ENCODE measurements at places on chromosomes 6 and 20.

- no peak for DNase-seq
Measured at GRCh38 chr6:25504661-25505060, 147.4 kb upstream of the SCGN start.

DNA sequence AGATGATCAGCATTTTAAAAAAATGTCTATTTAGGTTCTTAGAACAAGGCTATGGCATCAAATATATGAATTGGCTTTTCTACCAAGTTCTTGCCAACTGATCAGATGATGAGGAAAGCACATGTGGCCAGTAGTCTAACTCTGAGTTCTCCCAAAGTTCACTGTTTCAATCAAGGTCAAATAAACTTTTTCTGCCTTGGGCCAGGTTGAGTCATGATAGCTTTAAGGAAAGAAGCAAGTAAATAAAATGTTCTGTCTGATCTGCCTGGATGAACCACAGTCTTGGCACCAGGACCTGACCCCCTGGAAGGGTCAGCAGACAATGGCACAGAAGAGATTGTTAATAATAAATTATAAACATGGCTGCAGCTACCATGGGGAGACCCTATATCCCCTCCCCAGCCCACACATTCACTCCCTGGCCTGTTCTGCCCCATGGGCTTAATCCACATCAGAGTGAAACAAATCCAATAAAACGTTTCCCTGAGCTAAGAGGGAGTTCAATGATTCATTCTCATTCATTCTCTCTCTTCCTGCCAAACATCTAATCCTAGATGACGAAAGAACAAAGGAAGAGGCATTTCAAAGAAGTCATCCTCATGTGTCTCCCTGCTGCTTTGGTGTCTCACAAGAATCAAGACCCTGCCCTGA is 661.6 kb downstream of the DHX35 start:
- no peak for DNase-seq

- no peak for DNase-seq
Measured at GRCh38 chr6:27902335-27903314, 9.6 kb downstream of the OR2B2 start.

DNA sequence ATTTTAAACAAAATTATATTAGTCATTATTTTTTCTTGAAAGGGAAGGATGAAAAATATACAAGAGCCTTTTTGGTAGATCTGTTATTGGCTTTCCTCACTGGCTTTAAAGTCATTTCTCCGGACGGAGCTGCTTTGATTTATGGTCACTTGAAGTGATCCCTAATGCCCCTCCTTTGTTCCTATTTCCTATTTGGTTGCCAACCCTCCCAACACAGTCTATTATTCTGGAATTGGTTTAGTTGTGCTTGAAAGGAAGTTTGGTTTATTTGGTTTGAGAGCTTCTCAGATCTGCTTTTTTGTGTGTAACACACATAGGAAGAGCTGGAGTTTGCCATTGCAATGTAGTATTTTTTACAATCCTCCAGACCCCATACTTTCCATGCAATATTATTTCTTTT is 347.9 kb downstream of the RFPL4B start:
- no peak for DNase-seq

- DNase-seq: no peak
Measured at GRCh38 chr6:83092756-83093399, 25.4 kb downstream of the DOP1A start.

DNA sequence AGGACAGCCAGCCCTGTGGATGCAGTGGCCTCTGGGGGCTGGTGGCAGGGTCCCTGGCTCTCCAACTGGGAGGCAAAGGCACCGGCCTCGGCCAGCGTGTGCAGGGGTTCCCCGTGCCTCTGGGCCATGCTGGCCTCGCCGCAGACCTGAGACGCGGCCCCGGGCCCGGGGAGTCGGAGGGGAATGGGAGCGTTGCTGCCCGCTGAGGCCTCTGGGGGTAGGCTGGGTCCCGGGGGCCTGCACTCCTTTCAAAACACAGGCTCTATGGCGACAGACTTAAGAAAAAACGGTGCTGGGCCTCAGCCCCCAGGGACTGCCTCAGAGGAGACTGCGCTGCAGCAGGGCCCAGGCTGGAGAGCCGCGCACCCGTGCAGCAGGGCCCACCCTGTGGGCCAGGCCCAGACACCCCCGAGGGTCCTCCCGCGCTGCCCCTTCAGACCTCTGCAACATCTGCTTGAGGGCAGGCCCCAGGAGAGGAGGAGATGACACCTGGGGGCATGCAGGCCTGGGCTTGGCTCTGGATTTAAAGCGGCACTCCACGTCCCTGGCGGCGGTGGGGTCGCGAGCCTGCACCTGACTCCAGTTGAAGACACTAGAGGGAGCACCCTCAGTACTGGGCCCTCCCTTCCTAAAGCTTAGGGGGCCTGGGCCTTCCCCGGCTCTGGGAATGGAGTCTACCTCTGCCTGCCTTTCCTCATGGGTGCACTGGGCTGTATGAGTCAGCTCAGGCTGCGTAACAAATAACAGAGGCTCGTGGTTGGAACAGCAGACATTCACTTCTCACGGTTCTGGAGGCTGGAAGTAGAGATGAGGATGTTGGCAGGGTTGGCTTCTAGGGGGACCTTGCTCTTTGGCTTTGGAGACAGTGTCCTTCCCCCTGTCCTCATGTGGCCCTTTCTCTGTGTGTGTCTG is 117.4 kb upstream of the RPS6KA2 start:
- DNase-seq: no peak

DNA sequence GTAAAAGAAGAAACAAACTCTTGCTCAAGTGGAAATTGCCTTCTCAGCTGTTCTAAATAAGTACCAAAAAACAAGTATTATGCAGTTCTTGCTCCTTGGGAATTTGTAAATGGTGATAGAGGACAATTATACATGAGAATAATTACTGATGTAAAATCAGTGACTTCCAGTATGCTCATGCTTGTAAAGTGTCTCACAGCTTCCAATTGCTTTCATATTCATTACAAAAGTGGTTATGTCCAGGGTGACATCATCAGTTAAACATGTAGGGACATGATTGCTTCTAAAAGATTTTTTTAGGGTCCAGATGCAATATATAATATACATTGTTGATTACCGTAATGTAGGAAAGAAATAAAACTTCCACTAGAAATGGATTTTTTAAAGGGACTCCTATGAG is 122.8 kb upstream of the B3GAT2 start:
- DNase-seq: no peak

- no peak for DNase-seq
Measured at GRCh38 chr6:40933864-40934263, 105.2 kb downstream of the UNC5CL start.

- no peak for DNase-seq
Measured at GRCh38 chr20:1857466-1857865, 37.7 kb upstream of the SIRPA start.

- no peak for DNase-seq
Measured at GRCh38 chr20:12072954-12073264, 155.2 kb downstream of the BTBD3 start.

GRCh38 chr6:92767101-92767500 is 652.3 kb downstream of the EPHA7 start:
- DNase-seq: no peak

- DNase-seq: no peak
Measured at GRCh38 chr6:71510856-71511255, 222.2 kb downstream of the OGFRL1 start.

- DNase-seq: no peak
Measured at GRCh38 chr6:40764726-40765125, 177.6 kb upstream of the LRFN2 start.

- no peak for DNase-seq
Measured at GRCh38 chr6:14704383-14705271, 541.2 kb upstream of the JARID2 start.

DNA sequence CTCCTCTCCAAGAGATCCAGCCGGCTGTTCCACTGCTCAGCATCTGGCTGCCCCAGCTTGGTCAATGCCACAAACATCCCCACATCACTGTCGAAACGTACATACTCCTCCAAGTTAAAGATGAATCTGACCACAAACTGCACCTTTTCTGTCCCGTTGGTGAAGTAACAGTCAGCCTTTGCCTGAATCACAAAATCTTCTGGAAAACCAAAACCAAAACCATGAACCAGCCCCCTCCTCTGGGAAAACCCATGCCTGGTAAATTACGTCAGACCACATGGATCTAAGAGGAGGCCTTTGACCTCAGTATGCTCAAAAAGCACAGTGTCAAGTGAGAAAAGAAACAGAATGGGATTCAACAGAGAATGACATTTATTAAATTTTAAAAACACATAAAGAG is 1.7 kb downstream of the HLA-DOB start:
- DNase-seq: no peak

GRCh38 chr6:5979650-5980420 is 26.9 kb downstream of the NRN1 start:
- DNase-seq: no peak

- no peak for DNase-seq
Measured at GRCh38 chr6:160421854-160422253, 73.7 kb downstream of the SLC22A3 start.

- DNase-seq: no peak
Measured at GRCh38 chr20:62984666-62985443, 21.9 kb downstream of the BHLHE23 start.

DNA sequence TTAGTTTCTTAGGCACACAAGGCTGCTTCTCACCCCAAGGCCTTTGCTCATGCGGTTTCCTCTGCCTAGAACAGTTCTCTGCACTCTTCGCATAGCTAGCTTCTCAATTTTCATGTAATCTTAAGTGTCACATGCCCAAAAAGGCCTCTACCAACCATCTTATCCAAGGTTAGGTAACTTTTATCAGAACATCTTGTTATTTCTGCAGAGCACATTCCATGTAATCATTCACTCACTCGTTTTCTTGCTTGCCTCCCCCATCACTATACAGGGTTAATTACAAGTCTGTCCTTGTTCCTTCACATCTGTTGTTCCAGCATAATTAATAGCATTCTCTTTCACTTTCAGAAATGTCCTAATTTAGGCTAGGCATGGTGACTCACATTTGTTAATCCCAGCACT is 53.8 kb downstream of the NCOA6 start:
- DNase-seq: no peak

- DNase-seq: no peak
Measured at GRCh38 chr6:39430871-39431523, 108.5 kb upstream of the KCNK16 start.

GRCh38 chr6:89270951-89271721 is 44.0 kb downstream of the GABRR2 start:
- no peak for DNase-seq

GRCh38 chr6:151499551-151499950 is 5.7 kb downstream of the CCDC170 start:
- no peak for DNase-seq

DNA sequence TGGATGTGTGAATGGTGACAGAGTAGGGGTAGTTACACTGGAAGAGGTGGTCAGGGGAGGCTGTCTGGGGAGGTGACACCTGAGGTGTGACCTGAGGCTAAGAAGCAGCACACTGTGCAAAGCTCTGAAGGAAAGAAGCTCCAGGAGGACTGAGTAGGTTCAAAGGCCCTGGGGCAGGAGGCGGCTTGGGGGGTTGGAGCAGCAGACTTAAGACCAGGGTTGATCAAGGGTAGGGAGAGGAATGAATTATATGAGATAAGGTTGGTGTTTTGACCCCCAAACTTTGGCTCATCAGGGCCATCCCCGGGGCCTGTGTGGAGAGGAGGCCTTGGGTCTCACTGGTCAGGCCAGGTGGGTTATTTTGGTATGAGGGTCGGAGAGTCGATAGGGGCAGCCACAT is 166.1 kb downstream of the GRM4 start:
- no peak for DNase-seq

DNA sequence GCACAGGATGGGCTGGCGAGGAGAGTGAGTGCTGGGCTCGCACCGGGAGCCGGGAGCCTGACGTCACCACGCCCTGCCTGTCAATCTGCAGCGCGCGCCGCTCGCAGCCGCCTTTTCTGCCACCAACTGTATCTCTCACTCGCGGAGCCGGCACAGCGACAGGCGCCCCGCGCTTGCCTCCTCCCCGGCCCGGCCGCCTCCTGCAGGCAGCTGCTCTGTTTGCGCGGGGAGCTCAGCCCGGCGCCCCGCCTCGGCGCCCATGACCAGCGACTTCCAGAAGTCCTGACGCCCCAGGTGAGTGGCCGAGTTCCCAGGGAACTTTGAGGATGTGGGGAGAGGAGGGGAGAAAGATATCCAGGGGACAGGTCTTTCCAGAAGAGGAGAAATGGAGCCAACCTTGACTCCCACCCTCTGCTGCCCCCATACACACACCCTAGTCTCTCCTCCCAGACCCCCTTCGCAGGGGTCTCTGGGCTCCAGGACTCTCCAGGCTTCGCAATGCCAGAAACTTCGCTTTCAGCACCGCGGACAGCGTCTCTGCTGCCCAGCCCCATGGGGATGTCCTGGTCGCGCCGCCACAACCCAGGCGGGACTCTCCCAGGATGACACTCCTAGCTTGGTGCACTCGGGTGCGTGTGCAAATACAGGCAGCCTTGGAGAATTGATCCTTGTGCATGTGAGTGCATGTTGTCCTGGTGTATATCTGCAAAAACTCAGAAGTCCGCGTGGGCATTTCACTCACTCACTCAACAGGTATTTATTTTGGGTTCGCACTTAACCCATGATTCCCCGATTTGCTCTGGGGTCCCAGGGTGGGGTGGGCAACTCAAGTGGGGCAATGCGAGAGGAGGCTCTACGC is at the start of gene GPR6:
Gene GPR6 (plus strand): TSS at position 138 of the 859 bp plus-strand sequence. CDS start 802 bp downstream, outside the sequence.
- peak; percentile 51 for DNase-seq

DNA sequence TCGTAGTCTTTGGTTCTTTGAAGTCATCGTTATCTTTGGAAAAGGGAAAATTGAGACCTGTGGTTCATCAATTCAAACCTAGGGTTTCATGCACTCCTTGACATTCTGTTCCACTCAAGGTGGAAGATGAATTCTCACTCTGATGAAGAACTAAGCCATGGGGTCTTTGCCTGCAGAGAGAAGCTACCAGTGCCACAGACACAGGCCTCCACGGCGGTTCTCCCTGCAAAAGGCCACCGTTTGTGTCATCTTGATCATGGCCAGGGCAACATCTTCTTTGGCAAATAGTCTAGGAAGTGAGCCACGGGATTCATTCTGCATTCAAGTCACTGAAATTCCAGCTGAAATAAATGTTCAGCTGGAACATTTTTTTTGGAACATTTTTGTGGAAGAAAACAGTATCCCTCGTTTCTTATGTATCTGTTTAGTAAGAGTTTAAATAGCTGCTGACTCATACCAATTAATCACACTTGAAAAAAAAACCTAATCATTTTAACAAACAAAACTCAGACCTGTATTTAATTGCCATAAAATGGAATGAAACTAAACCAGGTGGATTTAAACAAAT is 206.0 kb upstream of the FOXQ1 start:
- no peak for DNase-seq

DNA sequence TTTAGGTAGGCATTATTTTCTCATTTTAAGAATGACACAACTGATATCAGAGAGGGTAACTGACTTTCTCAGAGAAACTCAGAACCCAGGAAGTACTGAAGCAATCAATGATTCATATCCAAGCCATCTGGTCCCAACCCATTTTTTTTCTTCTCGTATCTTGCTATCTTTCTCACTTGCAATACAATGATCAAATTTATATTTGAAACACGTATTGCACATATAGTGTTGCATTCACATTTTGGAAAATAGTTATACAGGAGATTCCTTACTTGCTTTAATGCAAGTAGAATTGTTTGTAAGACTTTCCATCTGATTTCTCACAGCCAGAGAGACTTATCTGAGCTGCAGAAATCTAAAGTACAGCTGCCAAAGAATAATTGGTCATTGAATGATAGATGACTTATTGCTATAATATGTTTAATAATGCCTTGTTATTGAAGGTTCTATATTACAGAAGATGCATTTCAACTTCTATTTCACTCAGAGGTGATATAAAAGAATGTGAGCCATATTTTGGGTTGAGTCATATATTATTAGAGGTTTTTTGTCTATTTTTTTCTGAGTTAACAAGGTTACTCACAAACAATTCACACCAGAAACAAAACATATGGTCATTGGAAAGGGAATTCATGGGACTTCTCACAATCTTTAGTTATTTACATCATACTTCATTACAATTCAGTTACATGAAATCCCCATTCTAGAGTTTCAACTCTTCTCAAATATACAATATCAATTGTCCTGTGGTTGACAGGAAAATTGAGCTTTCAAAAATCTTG is 337.5 kb upstream of the CITED2 start:
- no peak for DNase-seq

All from RWPE2 (cell line).